ENCODE measurements at places on chromosomes 1 and 21. TPM values are rescaled to one million over a fixed set of nuclear protein-coding genes. Genes with fewer than 3 reads are reported as not detected.

- no peak for DNase-seq
- no peak overlapping the region for H3K27ac ChIP-seq
- H3K36me3 ChIP-seq, result no peaks in the 10 kb centered on the region
- no peak overlapping the region for H3K4me3 ChIP-seq
- H3K27me3 ChIP-seq, result no peaks in the 10 kb centered on the region
Observed at GRCh38 chr21:35395728-35396127, 346.6 kb upstream of the RUNX1 start.

SYTL1 gene
- 6.4 TPM for total RNA-seq

DNA sequence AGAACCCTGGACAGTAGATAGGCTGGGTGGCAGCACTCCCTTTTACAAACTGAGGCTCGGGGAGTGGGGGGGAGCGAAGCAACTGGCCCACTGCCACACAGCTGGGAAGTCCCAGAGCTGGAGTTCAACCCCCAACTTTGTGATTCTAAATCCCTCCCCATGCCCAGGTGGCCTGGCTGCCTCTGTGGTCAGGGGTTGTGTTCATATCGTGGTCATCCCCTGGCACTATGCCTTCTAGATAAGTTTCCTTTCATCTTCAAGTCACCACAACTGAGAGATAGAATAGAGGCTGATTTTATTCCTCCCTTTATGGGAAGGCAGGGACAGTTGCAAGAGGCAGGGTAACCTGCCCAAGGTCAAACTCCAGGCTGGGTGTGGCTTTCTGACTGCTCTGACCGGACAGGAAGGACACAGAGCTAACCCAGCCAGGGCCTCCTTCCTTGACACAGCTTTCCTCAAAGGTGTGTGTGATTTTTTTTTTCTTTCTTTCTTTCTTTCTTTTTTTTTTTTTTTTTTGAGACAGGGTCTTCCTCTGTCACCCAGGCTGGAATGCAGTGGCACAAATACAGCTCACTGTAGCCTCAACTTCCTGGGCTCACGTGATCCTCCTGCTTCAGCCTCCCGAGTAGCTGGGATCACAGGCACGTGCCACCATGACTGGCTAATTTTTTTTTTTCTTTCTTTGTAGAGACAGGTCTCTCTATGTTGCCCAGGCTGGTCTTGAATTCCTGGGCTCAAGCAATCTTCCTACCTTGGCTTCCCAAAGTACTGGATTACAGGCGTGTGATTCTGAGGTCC is 18.4 kb upstream of the TNFRSF1B start:
- H3K36me3 ChIP-seq, result no peaks in the 10 kb centered on the region
- peaks cover 2% of the 10 kb centered on the region for H3K4me1 ChIP-seq
- no peak overlapping the region for H3K27ac ChIP-seq
- H3K27me3 ChIP-seq, result no peaks in the 10 kb centered on the region

NPHS2 gene
- not detected for total RNA-seq

- H3K36me3 ChIP-seq, result no peaks in the 10 kb centered on the region
- H3K4me3 ChIP-seq, result no peak overlapping the region
- no peak overlapping the region for H3K27ac ChIP-seq
- no peaks in the 10 kb centered on the region for H3K27me3 ChIP-seq
- no peaks in the 10 kb centered on the region for H3K4me1 ChIP-seq
Observed at GRCh38 chr1:2783069-2783434, 18.4 kb downstream of the TTC34 start.

NLRP3 gene
- 0.23 TPM for total RNA-seq

C1orf116 gene
- total RNA-seq, result 3.8 TPM

DNA sequence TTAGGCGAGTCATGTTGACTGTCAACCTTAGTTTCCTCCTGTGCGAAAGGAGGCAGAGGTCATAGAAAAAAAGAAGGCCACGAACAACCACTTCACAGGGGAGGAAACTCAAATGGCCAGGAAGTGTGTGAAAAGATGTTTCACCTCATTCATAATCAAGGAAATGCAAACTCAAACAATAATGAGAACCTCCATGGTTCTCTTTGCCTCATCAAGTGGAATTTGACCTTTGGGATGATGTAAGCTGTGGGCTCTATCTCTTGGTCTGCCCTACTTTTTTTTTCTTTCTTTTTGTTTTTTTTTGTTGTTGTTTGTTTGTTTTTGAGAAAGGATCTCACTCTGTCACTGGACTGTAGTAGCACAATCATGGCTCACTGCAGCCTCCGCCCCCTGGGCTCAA is 55.9 kb upstream of the GRHL3 start:
- H3K27ac ChIP-seq, result no peak overlapping the region
- DNase-seq, result no peak
- H3K4me3 ChIP-seq, result no peak overlapping the region

RTCA gene
- 31.6 TPM for total RNA-seq

HMGCS2 gene
- not detected for total RNA-seq

PCP4L1 gene
- 1.0 TPM for total RNA-seq

RGS13 gene
- not detected for total RNA-seq

LEFTY1 gene
- 8.4 TPM for total RNA-seq

DNA sequence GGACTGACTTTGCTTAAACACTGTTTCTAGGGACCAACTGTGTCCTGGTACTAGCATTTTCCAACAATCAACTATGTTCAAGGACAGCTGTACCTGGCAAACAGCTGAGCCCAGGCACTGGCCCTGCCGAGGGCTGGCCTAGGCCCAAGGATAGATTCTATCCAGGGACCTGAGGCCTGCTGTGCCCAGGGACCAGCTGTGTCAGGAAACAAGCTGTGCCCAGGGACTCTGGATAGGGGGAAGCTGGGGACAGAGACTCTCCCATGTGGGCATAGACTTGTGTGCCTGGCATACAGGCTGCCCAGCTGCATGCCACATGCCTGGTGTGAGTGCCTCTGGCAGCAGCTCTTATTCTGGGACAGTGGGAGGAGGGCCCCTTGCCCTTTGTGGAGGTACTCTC is 38.1 kb upstream of the POU3F1 start:
- no peak overlapping the region for H3K27ac ChIP-seq
- H3K36me3 ChIP-seq, result no peaks in the 10 kb centered on the region
- H3K27me3 ChIP-seq, result no peaks in the 10 kb centered on the region
- no peak for DNase-seq
- peaks cover 22% of the 10 kb centered on the region for H3K4me1 ChIP-seq

- H3K4me1 ChIP-seq, result no peaks in the 10 kb centered on the region
- no peaks in the 10 kb centered on the region for H3K36me3 ChIP-seq
- no peak overlapping the region for H3K4me3 ChIP-seq
- no peaks in the 10 kb centered on the region for H3K27me3 ChIP-seq
Observed at GRCh38 chr1:229894532-229894931, 172.5 kb upstream of the GALNT2 start.

DNA sequence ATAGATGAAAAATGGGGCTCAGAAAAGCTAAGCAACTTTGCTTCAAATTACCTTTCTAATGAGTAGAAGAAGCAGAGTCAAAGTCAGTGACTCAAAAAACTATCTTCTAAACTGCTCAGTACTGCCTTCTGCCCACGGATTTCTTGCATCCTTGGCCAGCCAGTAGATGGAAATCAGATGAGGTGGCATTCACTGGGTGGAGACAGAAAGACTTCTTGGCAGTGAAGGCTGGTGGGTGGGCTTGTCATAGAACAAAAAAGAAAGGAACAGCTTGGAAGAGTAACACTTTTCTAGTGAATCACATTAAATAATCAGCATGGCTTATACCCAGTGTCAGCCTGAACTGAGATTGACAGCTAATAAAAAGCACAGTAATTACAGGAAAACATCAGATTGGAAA is 170.7 kb downstream of the ST6GALNAC5 start:
- no peak overlapping the region for H3K4me3 ChIP-seq
- H3K4me1 ChIP-seq, result no peaks in the 10 kb centered on the region
- H3K27ac ChIP-seq, result no peak overlapping the region
- no peak for DNase-seq

DNA sequence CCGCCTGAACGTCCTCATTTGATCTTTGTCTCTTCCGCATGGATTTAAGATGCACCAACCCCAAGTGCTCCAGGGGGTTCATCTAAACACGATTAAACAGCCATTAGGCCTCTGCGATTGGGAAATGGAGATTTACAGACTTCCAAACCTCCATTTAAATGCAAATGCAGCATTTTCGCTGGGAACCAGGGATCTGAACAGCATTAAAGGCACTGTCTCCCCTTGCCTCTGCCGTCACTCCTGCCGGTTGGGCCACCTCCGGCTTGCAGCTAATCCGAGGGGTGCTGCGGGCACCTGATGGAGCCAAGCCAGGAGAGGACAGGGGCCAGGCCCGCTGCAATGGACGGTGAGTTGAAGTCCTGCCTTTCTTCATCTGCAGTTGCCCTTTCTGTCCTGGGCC is 70.3 kb upstream of the KLHDC7A start:
- H3K4me3 ChIP-seq, result no peak overlapping the region
- H3K36me3 ChIP-seq, result no peaks in the 10 kb centered on the region
- no peaks in the 10 kb centered on the region for H3K27me3 ChIP-seq

DNA sequence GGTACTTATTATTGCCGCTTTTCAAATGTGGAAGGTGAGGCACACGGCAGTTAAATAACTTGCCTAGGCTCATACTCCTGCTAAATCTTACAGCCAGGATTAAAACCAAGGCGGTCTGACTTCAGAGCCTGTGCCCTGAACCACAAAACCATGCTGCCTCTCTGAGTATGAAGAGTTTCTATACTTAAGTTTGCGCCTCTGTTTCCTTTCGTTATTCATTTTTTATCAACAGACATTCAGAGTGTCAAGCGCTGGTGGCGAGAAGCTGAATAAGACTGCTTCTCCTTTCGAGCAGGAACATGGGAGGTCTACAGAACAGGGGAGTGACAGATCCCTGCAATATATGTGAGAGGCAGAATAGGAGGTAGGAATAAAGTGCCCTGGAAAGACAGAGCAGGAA is 96.0 kb upstream of the DUSP10 start:
- no peak overlapping the region for H3K27ac ChIP-seq
- no peak for DNase-seq
- H3K4me1 ChIP-seq, result no peaks in the 10 kb centered on the region
- no peaks in the 10 kb centered on the region for H3K36me3 ChIP-seq
- H3K4me3 ChIP-seq, result no peak overlapping the region

DNA sequence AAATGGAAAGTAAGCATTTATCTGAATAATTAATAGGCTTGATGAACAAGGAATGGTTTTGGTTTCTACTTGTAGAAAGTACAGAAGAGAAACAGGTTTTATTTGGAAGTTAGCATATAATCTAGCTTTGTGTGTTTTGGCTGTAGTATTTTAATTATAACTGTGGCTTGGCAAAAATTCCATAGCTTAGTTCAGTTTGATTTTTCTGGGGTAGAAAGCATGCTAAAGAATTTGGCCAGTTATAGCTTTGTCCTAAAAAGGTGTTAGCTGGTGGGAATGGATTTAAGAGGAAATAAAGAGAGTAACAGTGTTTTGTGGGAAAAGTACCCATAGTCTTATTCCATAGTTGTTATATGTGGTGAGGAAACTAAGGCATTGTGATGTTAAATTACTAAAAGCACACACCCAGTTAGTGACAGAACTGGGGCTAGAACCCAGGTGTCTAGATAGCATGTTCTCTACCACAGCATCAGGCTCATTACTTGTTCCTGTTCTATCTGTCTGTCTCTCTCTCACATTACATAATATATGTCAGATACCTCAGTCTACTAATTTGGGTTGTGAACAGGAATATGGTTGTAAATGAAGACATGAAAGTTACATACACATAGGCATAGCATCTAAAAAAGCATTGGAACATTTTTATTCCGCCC is 55.0 kb downstream of the MPZL1 start:
- peaks cover 12% of the 10 kb centered on the region for H3K36me3 ChIP-seq
- no peaks in the 10 kb centered on the region for H3K4me1 ChIP-seq
- no peak overlapping the region for H3K27ac ChIP-seq

ANKRD45 gene
- 2.8 TPM for total RNA-seq

- no peaks in the 10 kb centered on the region for H3K27me3 ChIP-seq
- no peak overlapping the region for H3K27ac ChIP-seq
- H3K36me3 ChIP-seq, result no peaks in the 10 kb centered on the region
- no peak for DNase-seq
Observed at GRCh38 chr1:7458946-7459345, 312.1 kb upstream of the VAMP3 start.

GRCh38 chr21:45162809-45163208 is 88.4 kb downstream of the ADARB1 start:
- H3K4me3 ChIP-seq, result no peak overlapping the region
- no peak for DNase-seq
- H3K4me1 ChIP-seq, result peaks cover 6% of the 10 kb centered on the region
- H3K27me3 ChIP-seq, result no peaks in the 10 kb centered on the region
- H3K36me3 ChIP-seq, result no peaks in the 10 kb centered on the region

KRTAP26-1 gene
- not detected for total RNA-seq

DNA sequence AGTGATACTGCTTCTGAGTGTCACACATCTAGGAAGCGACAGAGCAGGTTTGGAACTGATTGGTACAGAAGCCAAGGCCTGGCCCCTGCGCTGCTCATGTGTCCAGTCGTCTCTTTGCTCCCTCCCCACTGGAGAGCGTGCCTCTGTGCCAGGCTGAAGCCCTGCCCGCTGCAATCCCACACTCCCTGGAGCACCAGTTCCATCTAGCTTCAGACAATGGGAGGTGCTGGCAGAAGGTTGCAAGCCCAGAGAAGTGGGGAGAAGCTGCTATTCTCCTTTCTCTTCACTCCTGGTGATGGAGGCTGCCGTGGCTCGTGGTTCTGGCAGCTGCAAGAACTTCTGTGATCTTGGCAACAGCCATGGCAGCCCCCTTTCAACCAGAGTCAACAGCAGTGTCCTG is 250.9 kb downstream of the MATN1 start:
- H3K4me1 ChIP-seq, result no peaks in the 10 kb centered on the region
- H3K4me3 ChIP-seq, result no peak overlapping the region
- no peak overlapping the region for H3K27ac ChIP-seq
- no peak for DNase-seq
- H3K27me3 ChIP-seq, result no peaks in the 10 kb centered on the region

SYNC gene
- 0.17 TPM for total RNA-seq

ZDHHC18 gene
- total RNA-seq, result 29.2 TPM

- no peak overlapping the region for H3K4me3 ChIP-seq
- H3K27me3 ChIP-seq, result no peaks in the 10 kb centered on the region
- H3K27ac ChIP-seq, result peak overlapping the region; percentile 40
- no peaks in the 10 kb centered on the region for H3K36me3 ChIP-seq
Observed at GRCh38 chr1:74343216-74343615, 108.0 kb downstream of the TNNI3K start.

DNA sequence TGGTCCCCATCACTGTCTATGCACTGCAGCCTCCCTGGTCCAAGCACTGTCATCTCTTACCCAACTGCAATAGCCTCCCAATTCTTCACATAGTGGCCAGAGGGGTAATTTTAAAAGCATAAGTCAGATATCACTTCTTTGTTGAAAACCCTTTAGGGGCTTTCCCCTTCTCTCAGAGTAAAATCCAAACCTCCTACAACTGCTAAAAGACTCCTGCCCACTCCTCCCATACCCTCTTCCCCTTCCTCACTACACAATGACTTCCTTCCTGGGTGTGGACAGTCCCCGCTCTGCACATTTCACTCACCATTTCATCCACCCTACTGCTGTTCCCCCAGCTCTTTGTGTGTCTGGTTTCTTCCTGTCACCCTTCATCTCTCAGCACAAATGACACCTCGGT is 8.3 kb downstream of the MCOLN2 start:
- no peaks in the 10 kb centered on the region for H3K27me3 ChIP-seq
- no peaks in the 10 kb centered on the region for H3K4me1 ChIP-seq
- H3K27ac ChIP-seq, result no peak overlapping the region
- no peak overlapping the region for H3K4me3 ChIP-seq
- no peak for DNase-seq

- no peak overlapping the region for H3K4me3 ChIP-seq
- H3K4me1 ChIP-seq, result peaks cover 38% of the 10 kb centered on the region
- H3K27me3 ChIP-seq, result peaks cover 89% of the 10 kb centered on the region
- DNase-seq, result no peak
- no peak overlapping the region for H3K27ac ChIP-seq
- no peaks in the 10 kb centered on the region for H3K36me3 ChIP-seq
Observed at GRCh38 chr1:18652791-18653190, 22.1 kb downstream of the PAX7 start.

Data from H1 (cell line).